ENCODE measurements at places on chromosomes 1 and 21.

- no peak for DNase-seq
Measured at GRCh38 chr1:159982280-159982679, 28.2 kb upstream of the SLAMF9 start.

- no peak for DNase-seq
Measured at GRCh38 chr21:25925936-25926335, 191.2 kb downstream of the GABPA start.

DNA sequence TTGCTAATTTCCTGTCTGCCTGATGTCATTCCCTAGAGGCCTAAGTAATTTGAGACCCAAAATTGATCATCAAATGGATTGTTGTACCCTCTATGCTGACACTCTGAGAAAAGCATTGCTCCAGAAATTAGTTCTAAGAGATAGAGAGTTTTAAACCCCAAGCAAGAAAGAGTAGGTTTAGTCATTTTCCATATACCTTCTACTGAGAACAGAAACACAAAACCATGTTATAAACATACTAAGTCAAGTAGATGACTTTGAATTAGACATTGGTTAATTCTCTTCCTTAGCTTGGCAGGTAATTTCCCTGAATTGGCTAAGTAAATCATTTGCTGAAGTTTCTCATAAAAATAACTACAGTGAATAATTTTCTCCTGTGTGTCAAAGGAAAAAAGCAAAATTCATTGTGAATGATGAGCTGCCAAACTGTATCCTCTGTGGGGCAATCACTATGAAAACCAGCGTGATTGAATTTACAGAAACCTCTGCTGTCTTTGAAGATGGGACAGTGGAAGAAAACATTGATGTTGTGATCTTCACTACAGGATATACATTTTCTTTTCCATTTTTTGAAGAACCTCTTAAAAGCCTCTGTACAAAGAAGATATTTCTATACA, 20.1 kb downstream of the FMO4 start:
- DNase-seq, result no peak

GRCh38 chr1:94422115-94422820, 4.1 kb downstream of the ABCD3 start:
- no peak for DNase-seq

DNA sequence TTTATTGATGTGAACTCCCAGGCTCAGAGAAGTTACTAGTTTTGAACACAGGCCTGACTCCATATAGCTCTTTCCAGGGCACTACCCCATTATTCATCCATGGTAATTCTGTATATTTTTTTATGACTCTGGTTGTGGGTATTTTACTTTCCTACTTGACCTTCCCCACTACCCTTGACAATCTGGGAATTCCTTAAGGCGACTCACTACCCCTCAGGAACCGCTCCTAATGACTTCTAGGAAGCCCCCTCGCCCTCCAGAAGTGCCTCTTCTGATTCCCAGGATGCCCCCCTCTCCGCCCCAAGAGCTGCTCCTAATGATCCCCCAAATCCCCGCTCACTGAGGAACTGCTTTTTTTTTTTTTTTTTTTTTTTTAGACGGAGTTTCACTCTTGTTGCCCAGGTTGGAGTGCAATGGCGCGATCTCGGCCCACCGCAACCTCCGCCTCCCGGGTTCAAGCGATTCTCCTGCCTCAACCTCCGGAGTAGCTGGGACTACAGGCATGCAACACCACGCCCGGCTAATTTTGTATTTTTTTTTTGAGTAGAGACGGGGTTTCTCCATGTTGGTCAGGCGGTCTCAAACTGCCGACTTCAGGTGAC, 972 bp upstream of the KDM4A start:
- no peak for DNase-seq

GRCh38 chr1:145846201-145846612, 777 bp downstream of the NUDT17 start:
- no peak for DNase-seq

GRCh38 chr21:34974162-34974981, 74.7 kb downstream of the RUNX1 start:
- no peak for DNase-seq

DNA sequence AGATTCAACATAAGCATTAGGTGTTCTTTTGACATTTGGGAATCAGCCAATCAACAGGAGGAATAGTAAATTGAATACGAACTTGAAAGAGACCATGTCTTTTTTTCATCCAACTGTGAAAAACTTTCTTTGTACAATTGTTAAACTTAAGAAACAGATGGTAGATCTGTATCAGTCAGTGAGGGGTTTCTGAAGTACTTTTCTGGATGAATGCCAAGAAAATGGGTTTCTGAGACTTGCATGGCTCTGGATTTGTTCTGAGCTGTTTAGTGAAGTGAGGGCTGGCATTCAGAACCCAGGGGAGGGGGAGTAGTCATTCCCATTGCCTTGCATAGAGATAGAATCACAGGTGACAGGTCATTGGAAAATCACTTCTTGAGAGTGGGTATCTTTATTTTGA, 37.4 kb downstream of the PTPRC start:
- DNase-seq, result no peak

DNA sequence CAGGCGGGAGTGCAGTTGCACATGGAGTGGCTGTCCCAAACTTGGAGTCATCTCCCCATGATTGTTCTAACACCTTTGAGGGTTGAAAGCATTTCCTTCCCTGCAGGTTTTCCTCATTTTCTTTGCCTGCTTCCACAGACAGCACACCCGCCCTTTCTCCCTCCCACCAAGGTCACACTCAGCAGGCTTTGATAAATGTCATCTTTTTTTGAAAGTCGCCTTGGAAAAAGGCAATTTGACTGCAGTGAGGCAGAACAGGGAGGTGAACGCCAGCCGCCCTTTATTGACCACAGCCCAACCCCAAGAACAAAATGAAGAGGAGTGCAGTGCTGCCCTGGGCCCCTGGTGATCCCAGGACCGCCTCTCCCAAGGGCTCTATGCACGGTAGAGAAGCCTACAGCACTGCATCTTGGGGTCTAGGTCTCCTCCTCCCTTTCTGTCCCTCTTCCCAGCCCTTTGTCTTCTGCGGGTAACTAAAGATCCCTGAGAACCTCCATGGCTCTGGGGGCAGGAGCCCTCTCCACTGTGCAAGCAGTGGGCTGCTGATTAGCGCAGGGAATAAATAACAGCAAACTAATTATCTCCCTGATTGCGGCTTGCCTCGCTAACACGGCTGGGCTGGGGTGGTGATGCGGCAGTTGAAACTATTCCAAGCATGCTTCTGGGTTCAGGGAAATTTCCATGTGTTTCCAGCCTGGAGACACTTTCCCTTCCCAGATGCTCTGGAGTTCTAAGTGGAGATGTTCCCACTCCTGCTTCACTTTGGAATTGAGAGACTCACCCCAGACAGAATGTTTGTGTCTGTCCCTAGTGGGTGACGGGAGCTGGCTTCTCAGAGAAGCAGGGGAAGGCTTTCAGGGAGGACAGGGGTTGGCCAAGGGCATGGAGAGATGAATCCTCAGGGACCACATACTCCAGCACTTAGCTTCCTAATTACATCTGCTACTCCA, 11.8 kb upstream of the AMIGO1 start:
- no peak for DNase-seq

DNA sequence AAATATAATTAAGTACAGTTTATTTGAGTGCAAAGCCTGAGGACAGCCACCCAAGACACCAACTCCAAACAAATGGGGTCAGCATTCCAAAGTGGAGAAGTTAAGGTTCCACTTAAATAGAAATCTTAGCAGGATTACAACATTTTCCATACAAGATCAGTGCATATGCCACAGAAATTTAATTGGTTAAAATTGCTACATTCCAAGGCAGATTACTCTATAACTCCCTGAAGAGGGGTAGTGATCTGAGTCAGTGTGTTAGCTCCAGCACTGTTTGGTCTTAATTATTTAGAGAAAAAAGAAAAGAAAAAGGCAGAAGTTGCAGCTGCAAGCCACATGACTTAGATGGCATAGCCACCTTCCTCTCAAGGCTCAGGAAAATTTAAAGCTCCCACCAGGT, 297.5 kb downstream of the HHIPL2 start:
- peak; percentile 36 for DNase-seq

DNA sequence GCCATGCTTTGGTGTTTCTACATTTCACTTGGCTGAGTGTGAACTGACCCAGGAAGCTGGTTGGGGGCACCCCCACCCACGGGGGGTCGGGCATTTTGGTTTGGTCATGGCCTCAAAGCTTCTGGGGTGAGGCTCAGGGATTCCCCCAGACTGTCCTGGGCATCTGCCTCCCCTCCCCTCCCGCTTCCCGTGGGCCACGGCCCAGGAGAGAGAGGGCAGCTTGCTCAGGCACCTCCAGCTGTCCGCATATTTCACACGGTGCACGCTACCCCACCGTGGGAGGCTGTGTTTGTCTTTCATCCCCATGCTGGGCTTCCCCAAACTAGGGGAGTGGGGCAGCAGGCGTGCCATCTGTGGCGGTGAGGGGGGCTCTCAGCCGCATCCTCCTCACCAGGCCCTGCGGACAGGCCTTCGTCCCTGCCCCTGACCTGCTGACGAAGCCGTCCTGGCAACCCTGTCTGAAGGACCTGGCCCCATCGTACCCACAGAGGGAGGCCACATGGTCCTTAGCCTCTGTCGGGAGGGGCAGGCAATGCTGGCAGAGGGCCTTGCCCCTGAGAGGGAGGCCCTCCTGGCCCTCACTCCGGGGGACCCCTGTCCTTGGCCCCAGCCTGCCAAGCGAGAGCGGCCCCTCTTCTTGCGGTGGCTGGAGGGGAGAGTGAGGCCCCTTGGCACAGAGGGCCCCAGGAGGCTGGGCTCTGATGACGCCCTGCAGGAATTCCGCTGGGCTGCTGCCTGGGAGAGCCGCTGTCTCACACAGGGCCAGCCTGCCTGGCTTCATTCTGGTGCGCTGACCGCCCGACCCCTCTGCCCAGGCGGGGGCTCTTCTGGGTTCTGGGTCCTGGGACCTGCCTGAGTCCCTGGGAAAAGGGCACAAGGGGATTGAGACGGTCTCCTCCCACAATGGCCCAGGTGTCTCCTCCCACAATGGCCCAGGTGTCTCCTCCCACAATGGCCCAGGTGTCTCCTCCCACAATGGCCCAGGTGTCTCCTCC, 22.1 kb downstream of the TP73 start:
- DNase-seq, result no peak

DNA sequence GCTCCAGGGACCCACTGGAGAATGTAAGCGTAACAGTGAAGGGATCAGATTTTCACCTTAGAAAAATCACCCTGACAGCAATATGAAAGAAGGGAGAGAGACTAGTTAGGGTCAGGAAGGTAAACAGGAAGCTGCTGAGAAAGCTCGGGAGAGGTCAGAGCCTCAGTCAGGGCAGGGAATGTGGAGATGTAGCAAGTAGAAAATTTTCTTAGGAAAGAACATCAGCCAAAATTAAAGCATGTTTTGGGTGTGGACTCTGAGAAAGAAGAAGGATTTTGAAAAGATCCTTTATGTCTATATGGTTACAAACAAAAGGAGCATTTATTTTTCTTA, 16.7 kb upstream of the ERICH3 start:
- DNase-seq, result no peak

- DNase-seq, result no peak
Measured at GRCh38 chr21:44792702-44793591, 8.7 kb downstream of the UBE2G2 start.

DNA sequence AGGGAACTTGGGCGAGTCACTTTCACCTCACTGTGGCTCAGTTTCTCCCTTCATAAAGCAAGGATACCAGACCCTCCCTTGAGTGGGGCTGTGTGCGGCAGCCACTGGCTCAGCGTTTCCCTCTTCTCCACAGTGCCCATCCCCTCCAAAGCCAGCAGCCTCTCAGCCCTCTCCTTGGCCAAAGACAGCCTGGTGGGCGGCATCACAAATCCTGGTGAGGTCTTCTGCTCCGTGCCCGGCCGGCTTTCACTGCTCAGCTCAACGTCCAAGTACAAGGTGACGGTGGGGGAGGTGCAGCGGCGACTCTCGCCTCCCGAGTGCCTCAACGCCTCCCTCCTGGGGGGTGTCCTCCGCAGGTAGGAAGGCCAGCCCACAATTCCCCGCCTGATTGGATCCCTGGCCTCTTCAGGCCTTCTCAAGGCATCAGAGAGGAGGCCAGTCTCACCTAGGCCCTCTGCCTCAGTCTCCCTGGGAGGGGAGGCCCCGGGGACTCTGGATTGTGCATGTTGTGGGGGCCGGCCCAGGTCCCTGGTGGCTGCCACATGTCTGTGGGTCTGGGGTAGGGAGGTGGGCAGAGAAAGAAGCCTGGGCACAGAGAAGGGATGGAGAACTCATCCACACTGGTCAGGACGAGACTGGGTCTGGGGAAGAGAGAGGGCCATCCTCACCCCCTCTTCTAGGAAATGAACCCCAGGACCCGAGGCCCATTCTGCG, 15.2 kb downstream of the TFAP2E start:
- DNase-seq, result no peak

- DNase-seq, result no peak
Measured at GRCh38 chr21:44394733-44395132, 41.3 kb downstream of the TRPM2 start.

- DNase-seq, result no peak
Measured at GRCh38 chr1:31771891-31772668, 7.9 kb upstream of the ADGRB2 start.

GRCh38 chr1:10726355-10726754, 70.1 kb downstream of the CASZ1 start:
- no peak for DNase-seq

DNA sequence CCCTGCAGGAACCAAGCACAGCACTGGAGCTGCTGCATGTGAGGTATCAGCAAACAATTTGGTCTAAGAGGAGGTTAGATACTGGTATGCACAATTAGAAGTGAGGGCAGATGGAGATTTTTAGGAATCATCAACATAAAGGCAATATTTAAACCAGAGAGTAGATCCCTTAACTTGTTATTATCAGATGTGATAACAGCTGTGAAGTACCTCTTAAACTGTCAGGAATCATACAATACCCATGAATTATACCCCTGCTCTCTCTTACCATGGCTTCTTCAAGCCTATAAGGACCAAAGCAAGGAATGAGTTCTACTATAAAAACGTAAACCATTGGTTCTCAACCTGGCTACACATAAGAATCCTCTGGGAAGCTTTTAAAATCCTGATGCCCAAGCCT, 3.9 kb downstream of the BCAR3 start:
- DNase-seq, result no peak
